ENCODE measurements at places on chromosomes 2 and 18. TPM values are rescaled to one million over a fixed set of nuclear protein-coding genes. Genes with fewer than 3 reads are reported as not detected.
A peak's percentile ranks its signal among the peaks of the same experiment; 100 is the strongest.

RFX8 gene
- 0.30 TPM for total RNA-seq

ADRA2B gene
- 0.54 TPM for total RNA-seq

SP3 gene
- total RNA-seq, result 91.4 TPM

TACR1 gene
- total RNA-seq, result not detected

CTAGE1 gene
- not detected for total RNA-seq

CFAP65 gene
- total RNA-seq, result not detected

NUP35 gene
- total RNA-seq, result 50.5 TPM

ANO7 gene
- 2.4 TPM for total RNA-seq

MC2R gene
- total RNA-seq, result not detected

CXCR1 gene
- not detected for total RNA-seq

WDR43 gene
- total RNA-seq, result 109 TPM

TLX2 gene
- 0.21 TPM for total RNA-seq

GRCh38 chr18:47893939-47894699 is 36.3 kb downstream of the SMAD2 start:
- no peak for DNase-seq

- DNase-seq, result no peak
Observed at GRCh38 chr2:69095305-69095704, 82.3 kb downstream of the ANTXR1 start.

GRCh38 chr2:78330193-78330592 is 695.3 kb upstream of the REG3G start:
- no peak for DNase-seq

DNA sequence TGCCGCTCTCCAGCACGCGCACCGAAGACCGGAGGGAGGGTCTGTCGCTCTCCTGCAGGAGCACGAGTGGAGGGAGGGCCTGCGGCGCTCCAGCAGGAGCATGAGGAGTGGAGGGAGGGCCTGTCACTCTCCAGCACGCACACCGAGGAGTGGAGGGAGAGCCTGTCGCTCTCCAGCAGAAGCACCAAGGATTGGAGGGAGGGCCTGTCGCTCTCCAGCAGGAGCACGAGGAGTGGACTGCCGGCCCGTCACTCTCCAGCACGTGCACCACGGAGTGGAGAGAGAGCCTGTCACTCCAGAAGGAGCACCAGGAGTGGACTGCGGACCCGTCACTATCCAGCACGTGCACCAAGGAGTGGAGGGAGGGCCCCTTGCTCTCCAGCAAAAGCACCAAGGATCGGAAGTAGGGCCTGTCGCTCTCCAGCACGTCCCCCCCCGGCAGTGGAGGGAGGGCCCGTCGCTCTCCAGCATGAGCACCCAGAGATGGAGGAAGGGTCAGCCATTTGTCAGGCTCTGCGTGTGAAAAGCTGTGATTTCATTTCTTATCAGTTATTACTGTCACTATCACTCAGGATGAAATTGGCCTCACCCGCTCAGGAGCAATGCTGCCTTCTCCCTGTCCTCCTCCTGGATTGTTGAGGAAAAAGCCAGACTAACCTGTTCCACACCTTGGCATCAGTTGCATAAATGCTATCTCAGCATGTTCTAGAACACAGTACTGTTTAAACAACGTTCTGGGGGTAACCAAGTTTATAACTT is 35.9 kb downstream of the ADI1 start:
- no peak for DNase-seq

GRCh38 chr2:240960309-240960970 is 38.0 kb upstream of the SNED1 start:
- DNase-seq, result no peak

DNA sequence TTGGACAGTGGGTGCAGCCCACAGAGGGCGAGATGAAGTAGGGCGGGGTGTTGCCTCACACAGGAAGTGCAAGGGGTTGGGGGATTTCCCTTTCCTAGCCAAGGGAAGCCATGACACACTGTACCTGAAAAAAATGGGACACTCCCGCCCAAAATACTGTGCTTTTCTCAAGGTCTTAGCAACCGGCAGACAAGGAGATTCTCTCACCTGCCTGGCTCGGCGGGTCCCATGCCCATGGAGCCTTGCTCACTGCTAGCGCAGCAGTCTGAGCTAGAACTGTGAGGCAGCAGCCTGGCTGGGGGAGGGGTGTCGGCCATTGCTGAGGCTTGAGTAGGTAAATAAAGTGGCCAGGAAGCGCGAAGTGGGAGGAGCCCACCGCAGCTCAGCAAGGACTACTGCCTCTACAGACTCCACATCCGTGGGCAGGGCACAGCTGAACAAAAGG is 244.7 kb downstream of the NBAS start:
- peak; percentile 34 for DNase-seq

GRCh38 chr2:10579441-10579840 is 110.3 kb downstream of the NOL10 start:
- no peak for DNase-seq

GRCh38 chr2:201118961-201119854 is 3.2 kb downstream of the CFLAR start:
- DNase-seq, result no peak

DNA sequence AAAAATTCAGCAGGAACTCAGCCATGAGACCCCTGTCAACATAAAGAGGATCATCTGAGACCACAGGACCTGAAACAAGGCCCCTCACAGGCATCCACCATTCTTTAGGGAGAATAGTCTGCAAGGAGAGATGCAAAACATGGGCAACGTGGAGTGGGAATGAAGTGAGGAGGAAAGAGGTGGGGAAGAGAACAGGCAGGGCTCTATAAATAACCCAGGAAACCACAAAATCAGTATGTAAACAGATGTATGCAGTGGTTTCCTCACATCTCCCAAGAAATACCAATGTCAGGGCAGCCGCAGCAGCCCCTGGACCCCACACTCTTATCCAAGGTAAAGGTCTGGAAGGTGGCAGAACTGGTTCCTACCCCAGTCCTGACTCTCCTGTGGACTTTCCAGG is 168.5 kb downstream of the EN1 start:
- no peak for DNase-seq

DNA sequence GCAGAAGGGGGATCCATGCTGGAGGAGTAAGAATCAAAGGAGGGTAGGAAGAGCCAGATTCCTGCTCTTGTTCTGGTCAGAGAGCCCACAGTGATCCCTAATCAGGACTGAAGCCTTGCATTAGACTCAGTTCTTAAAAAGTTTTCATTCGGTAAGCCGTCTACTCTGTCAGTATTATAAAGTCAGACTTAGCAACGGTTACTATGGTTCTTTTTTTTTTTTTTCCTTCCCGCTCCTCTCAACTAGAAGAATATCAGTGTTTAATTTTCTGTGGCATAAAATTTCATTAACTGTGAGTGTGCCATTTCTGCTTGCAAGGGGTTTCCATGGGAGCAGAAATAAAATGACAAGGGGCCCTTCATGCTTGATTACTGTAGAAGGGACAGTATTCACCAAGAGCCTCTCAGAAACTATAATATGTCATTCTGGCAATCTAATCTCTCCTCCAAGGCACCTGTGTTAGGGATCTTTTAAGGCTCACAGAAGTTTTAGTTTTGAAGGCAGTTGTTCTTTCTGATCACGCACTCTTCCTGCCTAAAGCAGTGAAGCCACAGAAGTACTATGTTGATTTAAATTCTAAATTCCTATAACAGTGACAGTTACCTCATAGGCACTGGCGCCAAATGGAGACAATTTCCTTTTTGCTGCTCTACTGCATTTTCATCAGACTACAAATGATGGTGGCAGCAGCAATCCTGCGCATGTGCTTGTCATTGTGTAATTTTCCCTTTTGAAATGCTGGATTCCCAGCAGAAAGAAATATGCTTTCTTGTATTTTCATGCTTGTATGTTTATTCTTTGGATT is 57.0 kb downstream of the OSBPL6 start:
- no peak for DNase-seq

DNA sequence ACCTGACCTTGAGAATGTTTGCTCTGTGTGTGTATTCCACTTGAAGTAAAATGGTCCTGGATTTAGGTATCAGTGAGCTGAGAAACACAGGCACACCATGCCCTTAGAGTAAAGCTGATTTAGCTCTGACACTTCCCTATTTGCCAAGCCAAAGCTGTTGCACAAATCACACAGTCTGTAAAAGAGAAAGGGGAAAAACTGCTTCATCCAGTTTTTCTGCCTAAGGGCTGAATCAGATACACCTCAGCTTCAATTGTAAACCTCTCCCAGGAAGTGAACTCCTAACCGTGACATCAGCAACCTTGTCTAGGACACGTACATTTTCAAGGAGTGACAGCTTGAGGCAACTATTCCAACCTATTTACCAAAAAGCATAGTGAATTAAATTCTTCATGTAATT is 150.4 kb downstream of the NR4A2 start:
- no peak for DNase-seq

GRCh38 chr18:55283309-55283708 is 304.7 kb downstream of the TCF4 start:
- no peak for DNase-seq

GRCh38 chr2:166230724-166231070 is 102.9 kb upstream of the SCN1A start:
- no peak for DNase-seq

GRCh38 chr2:167681234-167682015 is 566.0 kb downstream of the STK39 start:
- no peak for DNase-seq

DNA sequence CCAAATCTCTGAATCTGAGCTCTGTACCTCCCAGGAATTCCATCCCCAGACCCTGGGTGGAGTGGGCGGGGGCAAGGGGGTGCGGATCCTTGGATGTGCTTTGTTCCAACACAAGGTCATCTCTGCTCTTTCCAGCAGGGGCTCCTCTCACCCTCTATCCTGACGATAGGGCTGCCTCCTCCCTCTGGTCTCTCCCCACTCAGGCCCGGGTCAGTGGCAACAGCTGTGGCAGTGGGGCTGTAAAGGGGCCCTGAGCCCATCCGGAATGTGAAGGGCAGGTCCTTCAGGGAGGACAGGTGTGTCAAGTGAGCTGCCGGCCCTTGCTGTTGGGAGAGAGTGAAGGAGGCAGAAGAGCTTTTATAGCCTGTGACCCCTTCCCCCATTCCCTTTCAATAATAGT is 167.8 kb downstream of the CELF4 start:
- no peak for DNase-seq

DNA sequence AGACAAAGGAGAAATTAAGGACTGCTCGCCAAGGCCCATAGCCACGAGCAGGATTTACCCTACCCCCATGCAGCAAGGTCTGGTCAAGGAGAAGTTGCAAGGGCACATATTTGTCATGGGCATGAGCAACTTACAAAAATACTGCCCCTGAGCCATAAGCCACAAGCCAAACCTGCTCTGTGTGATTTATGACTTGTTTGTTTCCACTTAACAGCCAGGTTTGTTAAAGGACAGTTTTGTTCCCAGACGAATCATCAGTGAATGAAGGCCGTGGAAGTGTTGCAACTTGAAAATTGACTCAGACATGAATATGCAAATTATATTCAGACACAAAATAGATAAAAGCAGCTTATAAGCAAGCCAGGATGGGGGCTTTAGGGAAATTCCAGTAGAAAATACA is 31.3 kb upstream of the EVA1A start:
- DNase-seq, result no peak

DNA sequence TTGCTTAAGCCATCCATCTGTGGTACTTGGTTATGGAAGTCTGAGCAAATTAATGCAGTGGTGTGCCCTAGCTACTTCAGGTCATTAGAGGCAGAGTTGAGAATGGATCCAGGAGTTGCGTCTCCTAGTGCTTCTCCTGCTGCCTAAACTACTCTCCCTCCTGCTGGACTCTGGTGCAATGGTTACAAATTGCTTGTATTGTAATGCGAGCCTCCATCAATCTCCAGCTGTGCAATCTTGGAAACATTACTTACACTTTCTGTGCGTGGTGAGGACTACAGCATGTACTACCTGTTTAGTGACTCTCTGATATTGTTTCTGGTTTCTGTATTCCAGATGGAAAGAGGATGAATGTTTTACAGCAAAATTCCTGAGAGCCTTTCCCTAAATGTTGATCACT is 119.0 kb upstream of the CYRIA start:
- no peak for DNase-seq

DNA sequence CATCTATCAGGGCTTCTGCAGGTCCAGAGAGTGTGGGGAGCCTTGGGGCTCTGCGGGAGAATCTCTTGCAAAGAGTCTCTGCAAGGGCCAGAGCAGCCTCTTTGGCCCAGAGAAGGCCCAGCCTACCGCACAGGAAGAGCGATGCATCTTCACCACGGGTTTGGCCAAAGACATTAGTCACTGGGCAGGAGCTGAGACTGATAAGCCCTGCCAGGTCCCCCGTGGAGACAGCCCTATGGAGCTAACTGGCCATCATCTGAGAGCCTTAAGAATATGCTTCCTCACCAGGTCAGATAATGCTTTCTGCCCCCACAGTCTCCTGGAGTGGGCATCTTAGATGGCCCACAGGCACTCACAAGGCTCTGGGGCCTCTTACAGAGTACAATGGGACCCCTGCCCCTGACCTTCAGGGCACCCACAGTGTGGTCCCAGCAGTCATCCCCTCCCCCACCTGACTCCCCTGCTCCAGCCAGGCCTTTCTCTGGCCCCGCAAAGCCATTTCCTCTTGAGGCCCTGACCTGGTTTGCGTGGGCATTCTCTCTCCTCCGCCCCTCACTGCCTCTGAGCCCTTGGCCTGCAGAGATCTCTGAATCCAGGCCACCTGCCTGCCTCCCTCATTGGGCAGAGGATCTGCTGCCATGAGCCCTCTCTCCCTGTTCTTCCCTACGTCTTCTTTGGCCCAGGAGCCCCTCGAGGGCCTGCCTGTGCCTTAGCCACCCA is 31.9 kb upstream of the MAPRE3 start:
- DNase-seq, result no peak

DNA sequence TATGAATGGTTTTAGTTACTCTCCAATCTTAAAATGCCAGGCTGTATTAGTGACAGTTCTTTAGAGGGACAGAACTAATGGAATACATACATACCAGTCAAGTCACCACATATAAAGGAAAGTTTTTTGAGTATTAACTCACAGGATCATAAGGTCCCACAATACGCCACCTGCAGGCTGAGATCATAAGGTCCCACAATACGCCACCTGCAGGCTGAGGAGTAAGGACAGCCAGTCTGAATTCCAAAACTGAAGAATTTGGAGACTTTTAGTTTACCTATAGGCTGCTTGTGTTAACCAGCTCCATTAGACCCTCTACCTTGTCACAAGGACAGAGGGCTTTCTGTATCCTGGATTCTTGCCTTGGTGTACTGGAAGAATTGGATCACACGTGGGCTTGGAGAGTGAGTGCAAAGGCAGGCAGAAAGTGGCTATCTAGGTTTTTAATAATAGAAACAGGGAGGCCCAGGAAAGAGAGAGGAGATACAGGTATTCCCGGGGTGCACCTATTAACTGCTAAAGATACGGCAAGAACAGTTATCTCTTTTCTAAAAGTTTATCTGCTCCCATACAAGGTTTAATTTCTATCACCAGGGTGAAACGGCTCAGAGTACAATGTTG is 234.9 kb upstream of the CYRIA start:
- peak; percentile 46 for DNase-seq
